ENCODE measurements at places on chromosomes 3 and 15.

DNA sequence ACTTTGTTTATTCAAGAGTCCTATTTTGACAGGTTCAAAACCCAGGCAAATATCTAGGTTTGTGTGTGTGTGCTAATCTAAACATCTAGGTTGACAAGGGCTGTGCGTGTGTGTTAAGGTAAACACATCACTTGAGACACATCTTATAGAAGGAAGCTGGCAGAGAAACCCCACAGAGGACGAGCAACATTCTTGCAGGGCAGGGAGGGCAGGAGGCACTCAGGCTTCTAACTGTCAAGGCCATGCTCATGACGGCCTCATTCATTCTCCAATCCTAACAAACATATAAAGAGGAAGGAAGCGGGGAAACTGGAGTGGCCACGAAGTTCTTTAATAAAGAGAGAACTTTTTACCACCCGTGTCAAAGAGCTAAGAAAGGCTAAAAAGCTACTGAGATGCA, 43.4 kb downstream of the SLCO2A1 start:
- no peak for DNase-seq

GRCh38 chr3:60344340-60344739, 906.9 kb downstream of the FHIT start:
- DNase-seq: no peak

GRCh38 chr3:159910991-159911663, 77.5 kb upstream of the IL12A start:
- DNase-seq: no peak

- peak; percentile 93 for DNase-seq
These were observed 194.3 kb downstream of the BCHE start for GRCh38 chr3:165642761-165643420.

DNA sequence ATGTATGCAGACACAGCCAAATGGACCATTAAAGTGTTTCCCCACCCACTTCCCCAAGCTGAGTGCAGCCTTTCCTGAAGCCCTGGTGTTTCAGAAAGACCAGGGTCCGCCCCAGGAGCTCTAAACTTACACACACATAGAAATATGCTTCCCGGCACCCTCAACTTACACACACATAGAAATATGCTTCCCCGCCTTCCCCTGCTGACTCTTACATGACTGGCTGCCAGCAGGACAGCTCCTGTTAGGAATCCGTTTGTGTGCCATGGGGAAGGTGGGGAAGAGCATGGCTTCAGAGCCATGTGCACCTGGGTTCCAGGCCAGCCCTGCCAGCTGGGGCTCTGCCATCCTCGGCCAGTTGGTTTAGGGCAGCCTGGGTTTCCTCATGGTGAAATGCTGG, 3.6 kb downstream of the CLEC3B start:
- no peak for DNase-seq

DNA sequence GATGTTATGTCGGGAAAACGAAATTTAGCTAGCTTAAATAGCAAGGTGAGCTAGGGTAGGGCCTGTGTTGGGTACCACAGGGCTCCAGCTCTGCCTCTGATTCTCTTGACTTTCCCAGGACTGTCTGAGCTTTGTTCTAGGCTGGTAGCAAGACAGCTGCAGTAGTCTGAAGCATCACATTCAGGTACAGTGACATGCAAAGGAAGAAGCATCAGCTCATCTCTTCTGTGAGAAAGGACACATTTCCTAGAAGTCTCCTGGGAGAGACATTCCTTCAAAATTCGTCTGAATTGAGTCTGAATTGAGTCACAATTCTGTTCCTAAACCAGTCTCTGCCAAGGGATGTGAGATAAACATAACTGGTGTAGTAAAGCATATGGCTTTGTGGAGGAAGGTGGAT, 8.5 kb upstream of the UBXN7 start:
- DNase-seq: no peak

GRCh38 chr3:162103808-162104207, 607.2 kb downstream of the OTOL1 start:
- DNase-seq: no peak

GRCh38 chr3:127052121-127052561, 69.2 kb downstream of the PLXNA1 start:
- no peak for DNase-seq

DNA sequence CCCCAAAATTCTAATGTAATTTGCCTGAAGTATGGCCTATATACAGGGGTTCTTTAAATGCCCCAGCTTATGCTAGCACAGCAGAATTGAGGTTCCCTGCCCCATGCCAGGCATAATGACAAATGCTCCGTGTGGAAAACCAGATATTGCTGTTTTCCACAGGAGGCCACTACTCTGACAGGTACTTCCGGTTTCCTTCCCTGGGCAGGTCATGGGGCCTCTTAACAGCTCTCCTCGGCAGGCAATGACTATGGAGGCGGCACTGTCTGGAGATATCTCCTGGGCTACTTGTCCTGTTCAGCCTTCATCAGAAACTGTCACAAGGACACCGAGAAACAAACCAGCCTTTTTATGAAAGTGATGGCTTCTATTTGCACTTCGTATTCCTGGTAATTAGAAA, 54.8 kb downstream of the SLC7A14 start:
- no peak for DNase-seq

DNA sequence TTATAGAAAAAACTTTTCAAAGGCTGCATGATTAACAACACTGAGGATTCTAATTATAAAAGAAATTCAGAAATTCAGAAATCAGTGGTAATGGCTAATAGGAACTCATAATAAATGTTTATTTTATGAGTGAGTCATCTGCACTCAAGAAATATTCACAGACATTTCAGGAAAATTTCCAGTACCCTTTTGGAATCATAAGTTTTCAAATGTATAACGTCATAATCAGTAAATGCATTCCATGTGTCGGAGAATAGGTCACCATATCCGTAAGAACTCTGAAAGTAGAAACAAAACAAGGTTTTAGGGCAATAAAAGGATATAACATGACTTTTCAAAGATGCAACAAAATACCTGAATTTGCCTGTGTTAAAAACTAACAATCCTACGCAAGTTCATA, 24.7 kb downstream of the EOGT start:
- DNase-seq: no peak
